Activated CD4-positive, alpha-beta T cell treated with anti-CD3 and anti-CD28 coated beads for 24 hours (primary cell): ENCODE measurements at places on chromosomes 13 and 19.

DNA sequence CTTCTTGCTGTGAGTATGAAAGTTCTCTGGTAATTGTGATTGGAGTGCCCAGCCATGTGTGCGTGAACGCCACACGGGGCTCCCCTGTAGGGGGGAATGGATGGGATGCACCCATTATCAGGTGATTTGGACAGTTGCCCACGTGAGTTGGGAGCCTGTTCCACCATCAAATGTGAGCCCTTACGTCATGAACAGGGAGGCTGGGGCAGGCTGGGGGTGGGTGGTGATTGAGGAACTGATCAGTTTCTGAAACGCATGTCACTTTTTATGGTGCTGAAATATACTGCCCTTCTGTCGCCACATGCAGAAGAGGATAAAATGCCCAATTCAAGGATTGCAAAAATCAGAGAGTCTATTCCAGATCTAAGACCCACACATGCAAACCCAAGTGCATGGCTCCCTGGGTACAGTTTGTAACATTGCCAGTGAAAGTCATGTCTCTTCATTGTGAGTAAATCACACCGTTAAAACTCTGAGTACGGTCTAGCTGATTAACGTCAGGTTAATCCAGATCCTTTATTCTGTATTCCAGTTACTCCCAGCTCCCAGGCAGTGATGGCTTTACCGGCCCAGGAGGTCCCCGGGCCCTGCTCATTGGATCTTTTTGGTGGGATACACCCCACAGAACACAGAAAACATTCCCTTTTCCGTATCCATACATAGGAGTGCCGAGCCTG, 90.2 kb downstream of the RAB20 start:
- DNase-seq: no peak

- no peak for DNase-seq
Measured at GRCh38 chr13:93226623-93227279, at the start of gene GPC6. TSS of gene GPC6 (plus strand) at chr13:93226807.

- no peak for DNase-seq
Measured at GRCh38 chr19:45919678-45920077, 5.1 kb upstream of the NANOS2 start.

DNA sequence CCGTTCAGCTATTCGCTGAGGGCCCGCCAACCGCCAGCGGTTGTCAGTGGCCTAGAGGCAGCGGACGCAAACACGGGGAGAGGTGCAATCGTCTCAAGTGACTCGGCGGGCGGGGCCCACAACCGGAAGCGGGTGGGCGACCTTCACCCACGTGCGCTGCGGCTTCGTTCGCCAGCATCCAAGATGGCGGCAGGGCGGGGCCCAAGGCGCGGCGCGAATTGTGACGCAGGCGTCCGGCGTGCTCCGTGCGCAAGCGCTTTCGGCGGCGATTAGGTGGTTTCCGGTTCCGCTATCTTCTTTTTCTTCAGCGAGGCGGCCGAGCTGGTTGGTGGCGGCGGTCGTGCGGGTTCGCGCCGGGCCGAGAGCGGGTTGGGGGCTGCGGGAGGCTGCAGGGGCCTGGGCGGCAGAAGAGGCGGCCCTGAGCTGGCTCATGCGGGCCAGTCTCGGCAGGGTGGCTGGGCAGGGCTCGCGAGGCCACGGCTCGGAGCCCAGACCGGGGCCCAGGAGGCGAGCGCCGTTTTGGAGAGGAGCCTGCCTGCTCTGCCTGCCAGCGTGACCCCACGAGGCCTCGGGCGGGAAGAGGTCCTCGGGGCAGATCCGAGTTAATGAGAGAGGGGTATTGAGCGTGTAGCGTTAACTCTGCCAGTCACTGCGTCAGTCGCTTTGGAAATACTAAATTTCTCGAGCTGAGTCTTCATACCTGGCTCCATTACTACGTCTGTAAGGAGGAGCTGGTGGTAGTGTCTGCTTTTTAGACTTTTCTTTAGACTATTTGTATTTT, at the start of gene UBA52:
Gene UBA52 (plus strand): TSS at position 294 of the 781 bp plus-strand sequence. CDS start 1,444 bp downstream, outside the sequence.
- peak; percentile 99 for DNase-seq

DNA sequence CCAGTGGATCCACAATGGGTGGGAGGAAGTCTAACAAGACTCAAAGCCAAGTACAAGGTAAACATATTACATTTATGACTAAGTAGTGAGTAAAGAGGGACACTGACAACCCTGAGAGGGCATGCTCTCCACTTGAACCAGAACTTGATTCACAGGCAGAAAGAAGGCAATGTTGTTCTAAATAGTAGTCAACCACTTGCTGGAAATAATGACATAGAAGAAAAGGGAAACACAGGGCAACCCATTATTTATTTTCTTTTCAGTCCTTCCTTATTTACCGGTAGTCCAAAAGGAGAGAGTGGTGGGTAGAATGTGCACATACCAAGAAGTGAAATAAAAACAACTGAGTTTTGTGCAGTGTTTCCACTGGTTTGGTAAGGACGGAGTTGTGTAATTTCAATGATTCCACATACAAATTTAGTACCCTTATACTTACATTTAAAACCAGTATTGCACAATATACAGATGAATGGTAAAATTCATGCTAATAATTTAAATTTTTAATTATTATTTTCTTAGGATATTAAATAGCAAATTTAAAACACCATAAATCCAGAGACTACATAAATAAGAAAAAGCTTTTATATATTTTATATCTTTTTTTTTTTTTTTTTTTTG, 65.9 kb downstream of the ENOX1 start:
- no peak for DNase-seq

DNA sequence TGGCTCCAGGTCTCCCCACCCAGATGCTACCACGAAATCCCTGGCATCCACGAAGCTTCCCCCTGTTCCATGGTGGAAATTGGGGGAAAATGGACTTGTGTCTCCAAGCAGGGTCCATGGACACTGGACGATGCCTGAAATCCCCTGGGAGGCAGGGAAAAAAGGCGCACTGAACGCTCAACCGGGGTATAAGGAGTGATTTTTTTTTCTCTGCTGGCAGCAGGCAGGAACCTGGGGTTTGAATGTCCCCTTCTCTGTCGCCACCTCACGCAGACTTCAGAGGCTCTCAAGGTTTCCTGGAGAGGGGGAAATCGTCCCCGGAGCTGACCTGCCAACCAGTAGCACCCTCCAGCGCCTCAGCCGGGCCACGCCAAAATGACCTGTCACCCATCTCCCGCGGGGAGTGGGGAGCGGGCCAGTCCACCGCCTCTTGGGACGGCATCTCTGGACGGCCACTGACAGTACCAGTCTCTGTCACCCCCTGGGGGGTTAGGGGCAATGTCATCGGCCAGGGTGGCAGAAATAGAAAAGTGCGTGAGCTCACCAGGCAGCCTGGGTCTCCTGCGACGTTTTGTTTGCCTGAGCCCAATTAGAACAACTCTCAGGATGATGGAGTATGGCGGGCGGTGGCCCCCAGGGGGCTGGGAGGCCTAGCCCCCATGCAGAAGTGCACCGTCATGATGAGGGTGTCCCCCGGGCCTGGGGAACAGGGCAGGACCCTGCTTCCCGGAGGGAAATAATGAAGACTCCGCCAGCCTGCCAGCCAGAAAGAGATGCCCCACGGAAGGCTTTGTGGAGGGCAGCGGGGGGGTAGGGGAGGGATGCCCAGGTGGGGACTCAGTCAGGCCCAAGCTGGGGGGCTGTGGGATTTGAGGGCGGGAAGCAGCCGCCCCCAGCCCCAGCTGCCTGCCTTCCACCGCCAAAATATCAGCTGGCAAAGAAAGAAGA, 2.6 kb downstream of the PTPRS start:
- DNase-seq: no peak

DNA sequence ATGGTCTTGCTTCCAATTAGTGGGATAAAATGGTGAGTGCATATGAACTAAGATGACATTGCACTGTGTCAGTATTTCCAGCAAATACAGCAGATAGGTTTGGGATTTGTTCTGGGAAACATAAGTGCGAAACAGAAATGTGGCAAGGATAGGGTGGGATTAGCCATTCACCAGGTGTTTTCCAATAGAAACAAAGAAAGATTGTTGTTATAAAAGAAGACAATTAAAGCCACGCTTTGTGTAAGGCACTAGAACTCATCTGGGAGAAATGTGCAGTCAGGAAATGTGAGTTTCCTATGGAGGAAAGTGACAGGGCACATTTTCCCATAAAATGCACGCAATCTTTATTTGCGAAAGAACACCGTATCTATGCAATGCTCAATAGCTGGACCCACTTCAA, 1547.8 kb downstream of the EFNB2 start:
- DNase-seq: no peak

GRCh38 chr13:44516771-44517170, 59.4 kb downstream of the TSC22D1 start:
- DNase-seq: no peak

DNA sequence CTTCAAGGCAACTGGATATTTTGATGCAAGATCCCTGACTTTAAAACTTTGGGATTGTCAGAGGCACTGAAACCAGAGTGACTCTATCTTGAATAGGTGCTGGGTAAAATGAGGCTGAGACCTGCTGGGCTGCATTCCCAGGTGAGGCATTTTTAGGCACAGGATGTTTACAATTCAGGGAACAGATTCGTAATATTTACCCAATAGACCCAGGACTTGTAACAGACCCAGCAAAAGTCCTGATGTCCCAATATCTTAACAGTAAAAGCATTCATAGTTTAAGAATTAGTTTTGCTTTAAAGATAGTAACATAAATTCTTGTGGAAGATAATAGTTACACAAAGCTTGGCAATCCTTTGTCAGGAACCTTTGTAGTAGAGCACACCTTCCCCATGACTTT, 166.2 kb downstream of the FGF14 start:
- no peak for DNase-seq

- DNase-seq: no peak
Measured at GRCh38 chr13:51275101-51275500, 52.9 kb downstream of the FAM124A start.

DNA sequence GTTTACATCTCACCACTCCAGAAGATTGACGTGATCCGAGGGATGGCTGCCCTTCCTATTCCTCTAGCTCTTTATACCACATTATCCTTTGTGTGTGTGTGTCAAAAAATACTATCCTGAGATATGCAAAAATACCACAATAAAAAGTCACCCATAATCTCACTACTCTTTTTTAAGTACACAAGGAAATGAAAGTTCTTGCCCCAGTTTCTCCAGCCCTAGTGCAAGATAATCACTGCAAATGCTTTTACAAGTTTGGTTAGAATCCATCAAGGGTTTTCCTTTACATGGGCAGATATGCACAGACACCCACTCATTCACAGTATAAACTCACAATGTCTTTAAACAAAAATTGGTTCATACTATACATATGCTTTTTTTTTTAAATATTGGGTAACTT, 89.3 kb downstream of the DIAPH3 start:
- DNase-seq: no peak

- no peak for DNase-seq
Measured at GRCh38 chr13:98098516-98098915, 44.4 kb upstream of the FARP1 start.

GRCh38 chr19:6126335-6126974, 9.0 kb upstream of the ACSBG2 start:
- DNase-seq: no peak

- DNase-seq: no peak
Measured at GRCh38 chr19:55005684-55006488, 32.2 kb downstream of the GP6 start.

DNA sequence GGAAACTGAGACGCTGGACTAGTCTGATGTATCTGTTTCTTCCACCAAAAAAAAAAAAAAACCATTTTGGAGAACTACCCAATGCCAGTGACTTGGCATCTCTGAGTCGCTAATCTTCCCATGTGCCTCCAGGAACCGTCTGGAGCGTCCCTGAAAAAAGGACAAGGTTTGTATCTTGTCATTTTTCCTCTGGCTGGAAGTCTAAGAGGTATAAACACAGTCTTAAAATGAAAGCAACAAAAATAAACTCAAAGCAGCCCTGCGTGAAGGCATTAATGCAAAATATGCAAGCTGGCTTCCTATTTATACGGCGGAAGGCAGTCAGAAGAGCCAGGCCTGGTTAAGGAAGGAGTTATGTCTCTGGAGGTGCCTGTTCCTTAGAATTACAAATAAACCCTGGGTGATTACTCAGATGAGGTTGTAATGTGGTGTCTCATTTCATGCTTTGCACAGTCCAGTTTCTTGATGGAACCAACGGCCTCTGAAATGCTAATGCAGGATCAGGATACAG, 20.3 kb downstream of the ACTN4 start:
- DNase-seq: no peak

GRCh38 chr13:32779119-32779518, 192.9 kb downstream of the PDS5B start:
- DNase-seq: no peak

GRCh38 chr13:99854366-99854765, 117.2 kb downstream of the ZIC5 start:
- no peak for DNase-seq

DNA sequence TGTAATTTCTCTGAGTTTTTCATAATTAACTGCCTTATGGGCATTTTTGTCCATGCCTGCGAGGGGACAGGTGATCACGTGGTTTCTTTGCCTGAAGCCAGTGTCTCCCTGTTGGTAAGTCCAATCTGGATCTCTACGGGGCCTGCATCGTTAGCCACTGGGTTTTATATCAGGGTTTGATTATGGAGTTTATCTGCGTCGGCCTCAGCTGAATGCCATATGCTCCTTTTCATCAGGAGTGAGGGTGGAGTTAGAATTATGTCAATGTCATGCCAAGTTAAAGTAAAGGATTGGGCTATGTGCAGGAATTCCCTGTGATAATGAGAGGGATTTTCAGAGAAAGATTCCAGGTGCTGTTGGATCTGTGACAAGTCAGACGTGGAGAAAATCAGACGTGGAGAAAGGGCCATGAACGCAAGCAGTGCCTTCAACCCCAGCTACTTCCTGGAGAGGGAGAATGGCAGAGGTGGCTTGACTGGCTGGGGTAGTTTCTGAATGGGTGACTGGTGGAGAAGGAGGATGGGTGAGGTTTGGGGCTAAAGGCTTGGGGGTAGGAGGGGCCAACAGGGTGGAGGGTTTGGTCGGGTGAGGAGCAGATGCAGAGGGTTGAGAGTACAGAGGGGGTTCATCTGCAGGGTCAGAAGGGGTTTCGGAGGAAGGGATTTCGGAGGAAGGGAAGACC, 24.3 kb downstream of the TMEM255B start:
- DNase-seq: no peak

GRCh38 chr13:73952648-73953047, 181.6 kb downstream of the KLF12 start:
- DNase-seq: no peak

DNA sequence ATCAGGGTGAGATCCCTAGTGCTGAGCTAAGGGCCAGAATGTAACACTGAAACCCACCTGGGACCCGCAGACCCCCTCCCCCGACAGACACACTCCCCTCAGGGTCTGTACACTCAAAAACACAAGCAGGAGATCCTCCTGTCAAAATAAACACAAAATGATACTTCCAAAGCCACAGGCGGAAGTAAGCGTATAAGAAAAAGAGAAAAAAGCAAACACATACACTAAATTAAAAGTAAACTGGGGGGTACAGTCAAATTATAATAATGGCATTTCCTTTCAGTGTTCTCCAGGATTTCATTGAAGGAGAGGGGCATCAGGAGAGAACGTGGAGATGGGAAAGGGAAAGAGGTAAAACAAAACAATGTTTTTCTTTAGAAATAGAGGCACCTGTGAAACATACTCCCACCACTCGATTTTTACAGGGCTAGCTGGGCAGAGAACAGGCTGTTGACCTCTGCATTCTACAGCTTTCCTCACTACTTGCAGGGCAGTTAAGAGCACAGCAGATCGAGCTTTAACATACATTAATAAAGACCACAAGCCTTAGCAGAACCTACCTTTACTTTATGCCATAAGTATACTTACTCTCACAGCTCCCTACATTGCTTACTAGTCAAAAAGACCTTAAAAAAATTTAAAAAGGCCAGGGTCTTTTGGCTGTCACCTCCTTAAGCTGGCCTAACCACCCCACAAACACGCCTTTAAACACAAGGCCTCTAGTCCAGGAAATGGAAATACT, 5.3 kb downstream of the ZIC5 start:
- DNase-seq: no peak
